CD4-positive, alpha-beta T cell treated with Interleukin-12 subunit alpha and Interleukin-12 subunit beta, for 1 hour (primary cell): ENCODE measurements at places on chromosomes 7 and 10.

DNA sequence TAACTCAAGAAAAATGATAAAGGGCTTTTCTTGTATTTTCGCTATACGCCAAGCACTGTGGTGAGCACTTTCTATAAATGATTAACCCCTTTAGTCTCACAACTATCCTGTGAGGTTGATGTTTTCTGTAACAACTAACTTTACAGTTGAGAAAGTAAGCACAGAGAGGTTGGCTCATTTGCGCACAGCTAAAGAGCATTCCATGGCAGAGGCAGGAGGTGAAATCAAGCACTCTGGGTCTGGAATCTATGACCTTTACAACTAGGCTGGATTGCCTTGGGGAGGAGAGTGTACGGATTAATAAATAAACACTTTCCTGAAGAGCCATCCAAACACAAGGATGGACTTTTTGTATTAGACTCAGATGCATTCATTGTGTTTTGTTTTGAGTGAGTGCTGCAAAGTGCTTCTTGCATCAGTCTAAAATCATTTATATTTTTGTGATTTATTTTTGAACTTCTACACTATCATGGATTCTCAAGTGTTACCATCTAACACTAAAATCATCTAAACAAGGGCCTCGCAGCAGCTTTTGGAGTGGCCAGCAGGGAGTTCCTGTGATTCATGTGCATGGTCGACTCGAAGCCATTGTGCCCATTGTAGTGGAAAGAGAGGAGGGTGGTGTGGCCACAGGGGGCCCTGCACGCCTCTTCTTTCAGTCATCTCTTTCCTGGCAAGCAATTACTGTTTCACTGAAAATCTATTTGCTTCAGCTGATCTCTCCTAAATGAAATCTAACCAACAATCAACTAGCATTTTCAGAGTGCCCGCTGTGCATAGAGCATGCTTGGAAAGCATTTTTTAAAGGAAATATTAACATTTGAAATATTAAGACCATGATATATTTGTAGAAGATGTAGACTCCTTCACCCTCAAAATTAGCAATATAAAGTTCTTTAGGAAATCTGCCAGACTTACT, 633.4 kb upstream of the COBL start:
- DNase-seq, result no peak

DNA sequence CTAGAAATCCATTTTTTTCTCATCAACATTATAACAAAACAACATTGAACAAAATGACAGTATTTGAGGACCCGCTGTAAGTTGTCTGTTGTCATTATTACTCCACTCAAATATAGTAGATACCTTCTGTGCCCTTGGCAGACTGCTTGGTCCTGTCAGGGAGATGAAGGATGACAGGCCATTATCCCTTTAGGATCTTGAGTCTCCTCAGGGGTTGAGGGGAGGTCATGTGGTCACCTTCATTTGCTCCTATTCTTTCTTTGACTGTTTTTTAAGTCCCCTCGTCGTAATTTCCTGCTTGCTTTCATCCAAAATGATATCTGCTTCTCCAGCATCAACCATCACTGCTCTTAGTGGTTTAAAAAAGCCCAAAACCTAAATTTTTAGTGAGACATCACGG, 2.6 kb upstream of the PIP4K2A start:
- no peak for DNase-seq

DNA sequence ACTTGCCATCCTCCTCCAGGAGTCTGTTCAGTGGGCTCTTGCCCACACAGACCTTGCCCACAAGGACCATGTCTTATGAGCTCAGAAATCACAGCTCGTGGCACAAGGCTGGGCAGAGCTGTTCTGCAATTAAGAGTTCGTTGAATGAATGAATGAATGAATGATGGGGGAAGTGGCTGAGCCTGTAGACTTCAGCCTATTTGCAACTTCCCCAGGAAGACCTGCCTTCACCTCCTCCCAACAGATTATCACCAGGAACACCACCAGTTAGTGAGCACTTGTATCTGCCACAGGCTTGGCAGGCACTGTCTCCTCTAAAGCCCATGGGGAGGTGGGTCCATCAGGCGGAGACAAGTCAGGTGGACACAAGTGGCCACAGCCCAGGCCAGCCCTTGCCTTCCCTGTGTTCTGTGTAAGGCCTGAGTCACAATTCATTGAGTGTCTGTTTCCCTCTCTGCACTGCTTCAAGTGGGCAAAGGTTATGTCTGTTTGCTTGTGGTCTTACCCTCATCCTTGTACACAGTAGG, 1.8 kb upstream of the FGF8 start:
- no peak for DNase-seq

DNA sequence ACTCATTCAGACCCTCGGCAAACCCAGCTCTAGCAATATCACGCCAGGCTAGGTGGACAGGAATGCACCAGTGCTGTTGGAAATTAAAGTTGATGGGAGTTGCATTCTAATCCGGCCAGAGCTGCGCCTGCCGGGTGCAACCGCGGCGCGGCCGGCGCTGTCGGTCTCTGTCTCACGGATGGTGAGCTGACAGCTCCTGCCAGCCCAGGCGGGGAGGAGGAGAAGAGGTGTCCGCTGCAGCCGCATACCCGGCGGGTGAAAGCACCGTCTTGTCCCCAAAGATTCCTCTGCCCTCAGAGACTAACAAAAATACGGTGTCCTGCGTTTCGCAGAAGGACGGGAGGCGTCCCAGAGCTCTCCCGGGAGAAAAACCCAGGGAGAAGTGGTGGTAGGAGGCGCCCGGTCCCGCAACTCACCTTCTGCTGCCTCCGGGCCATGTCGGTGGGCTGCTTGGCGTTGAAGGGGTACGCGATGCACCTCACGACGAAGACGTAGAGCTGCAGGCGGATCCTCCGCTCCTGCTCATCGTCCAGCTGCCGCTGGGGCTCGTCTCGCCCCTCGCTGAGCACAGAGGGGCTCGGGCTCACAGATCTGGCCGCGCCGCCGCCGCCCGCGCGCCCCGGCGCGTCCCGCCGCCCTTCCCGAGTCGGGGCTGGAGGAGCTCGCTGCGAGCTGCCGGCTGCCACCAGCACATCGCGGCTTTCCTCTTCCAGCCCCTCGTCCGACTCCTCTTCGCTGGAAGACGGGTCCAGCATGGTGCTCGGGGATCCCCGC, 490 bp downstream of the CADPS2 start:
- DNase-seq, result no peak

- DNase-seq, result no peak
Measured at GRCh38 chr10:94344522-94345122, 18.1 kb downstream of the NOC3L start.

- no peak for DNase-seq
Measured at GRCh38 chr7:150924369-150924781, 53.7 kb downstream of the KCNH2 start.

- no peak for DNase-seq
Measured at GRCh38 chr7:4033996-4034395, 648.1 kb upstream of the FOXK1 start.

GRCh38 chr10:7153750-7154149, 257.1 kb downstream of the SFMBT2 start:
- DNase-seq, result no peak

DNA sequence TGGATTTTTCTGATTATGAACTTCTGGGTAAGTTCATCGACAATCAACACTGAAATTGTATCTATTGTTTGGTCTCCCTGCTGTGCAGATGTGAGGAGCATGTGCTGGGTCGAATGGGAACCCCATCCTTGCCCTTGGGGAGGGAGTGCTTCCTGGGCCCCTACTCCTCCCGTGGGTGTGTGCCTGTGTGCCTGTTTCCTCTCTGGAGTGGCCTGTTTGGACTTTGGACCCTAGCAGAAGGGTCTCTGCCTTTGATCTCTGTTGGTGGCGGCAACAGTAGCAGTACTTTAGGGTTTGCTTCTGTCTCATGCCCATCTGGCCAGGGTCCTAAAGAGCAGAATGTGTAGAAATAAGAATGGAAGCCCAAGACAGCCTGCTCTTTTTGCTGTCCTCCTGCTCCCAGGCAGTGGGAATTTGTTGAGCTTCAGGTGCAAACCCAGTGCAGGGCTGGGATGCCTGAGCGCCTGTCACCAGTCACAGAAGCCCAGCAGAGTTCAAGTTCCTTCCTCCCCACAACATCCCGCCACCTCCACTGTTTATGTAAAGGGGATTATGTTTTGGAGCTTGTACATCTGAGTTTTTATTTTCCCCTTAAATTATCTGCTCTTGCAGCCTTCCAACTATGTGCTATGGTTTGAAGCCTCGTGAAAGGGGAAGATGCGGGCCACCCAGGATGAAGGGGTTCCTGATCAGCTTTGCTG, 1.5 kb upstream of the TACR2 start:
- DNase-seq, result no peak

DNA sequence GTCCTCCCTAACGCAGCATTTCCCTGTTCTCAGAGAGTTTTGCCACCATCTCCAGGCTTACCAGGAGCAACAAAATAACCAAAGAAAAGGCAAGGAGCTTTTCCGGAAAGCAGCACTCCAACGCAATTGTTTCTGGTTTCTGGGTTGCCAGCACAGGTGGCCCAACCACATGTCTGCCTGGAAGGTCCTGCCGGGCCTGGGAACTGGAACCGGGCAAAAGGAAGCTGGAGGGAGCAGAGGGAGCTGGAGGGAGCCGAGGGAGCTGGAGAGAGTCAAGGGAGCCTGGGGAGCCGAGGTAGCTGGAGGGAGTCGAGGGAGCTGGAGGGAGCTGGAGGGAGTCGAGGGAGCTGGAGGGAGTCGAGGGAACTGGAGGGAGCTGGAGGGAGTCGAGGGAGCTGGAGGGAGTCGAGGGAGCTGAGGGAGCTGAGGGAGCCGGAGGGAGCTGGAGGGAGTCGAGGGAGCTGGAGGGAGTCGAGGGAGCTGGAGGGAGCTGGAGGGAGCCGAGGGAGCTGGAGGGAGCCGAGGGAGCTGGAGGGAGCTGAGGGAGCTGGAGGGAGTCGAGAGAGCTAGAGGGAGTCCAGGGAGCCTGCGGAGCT, 54.6 kb downstream of the STK32C start:
- DNase-seq, result no peak
